RPMI7951 (cell line): ENCODE measurements at places on chromosomes 6 and 20.
A peak's percentile ranks its signal among the peaks of the same experiment; 100 is the strongest.

DNA sequence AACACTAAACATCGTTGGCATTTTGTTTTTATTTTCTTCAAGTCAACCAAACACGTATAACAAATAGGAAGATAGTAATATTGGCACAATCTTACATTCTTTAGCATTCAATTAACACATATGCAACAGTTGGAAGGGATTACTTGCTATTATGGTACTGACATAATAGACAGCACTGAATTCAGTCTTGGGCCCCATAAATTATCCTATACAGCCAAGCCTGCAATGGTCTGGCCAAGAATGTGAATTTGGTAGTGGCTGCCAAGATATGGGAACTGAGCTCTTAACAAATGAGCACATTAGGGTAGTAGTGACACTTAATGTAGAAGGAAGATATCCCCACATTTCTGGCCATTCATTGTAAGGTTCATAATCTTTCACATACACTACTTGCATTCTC lies 44.8 kb upstream of the ARHGAP18 start:
- no peak for DNase-seq

- no peak for DNase-seq
These were observed 174.0 kb upstream of the AFDN start for GRCh38 chr6:167652701-167653095.

DNA sequence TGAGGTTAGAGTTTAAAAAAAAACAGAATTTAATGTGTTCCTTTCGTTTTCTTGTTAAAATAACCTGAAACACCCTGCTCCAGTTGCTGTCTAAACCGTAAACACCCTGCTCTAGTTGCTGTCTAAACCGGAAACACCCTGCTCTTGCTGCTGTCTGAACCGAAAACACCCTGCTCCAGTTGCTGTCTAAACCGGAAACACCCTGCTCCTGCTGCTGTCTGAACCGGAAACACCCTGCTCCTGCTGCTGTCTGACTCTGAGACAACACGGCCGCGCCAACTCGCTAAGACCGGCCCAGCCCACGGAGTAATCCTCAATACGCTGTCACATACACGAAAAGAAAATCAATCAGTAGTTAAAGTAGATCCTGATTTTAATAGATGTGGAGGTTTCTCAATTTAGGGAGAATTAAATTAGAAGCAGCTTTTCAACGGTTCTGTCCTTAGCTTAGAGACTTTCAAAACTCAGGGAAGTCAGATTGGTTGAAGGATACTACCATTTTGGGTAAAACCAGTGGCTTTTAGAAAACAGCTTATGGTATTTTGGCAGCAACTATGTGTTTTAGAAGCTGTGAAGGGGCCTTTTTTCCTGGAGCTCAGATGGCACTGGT lies 98.3 kb downstream of the RAMACL start:
- no peak for DNase-seq

- no peak for DNase-seq
These were observed 577.9 kb downstream of the TFAP2B start for GRCh38 chr6:51396583-51396982.

DNA sequence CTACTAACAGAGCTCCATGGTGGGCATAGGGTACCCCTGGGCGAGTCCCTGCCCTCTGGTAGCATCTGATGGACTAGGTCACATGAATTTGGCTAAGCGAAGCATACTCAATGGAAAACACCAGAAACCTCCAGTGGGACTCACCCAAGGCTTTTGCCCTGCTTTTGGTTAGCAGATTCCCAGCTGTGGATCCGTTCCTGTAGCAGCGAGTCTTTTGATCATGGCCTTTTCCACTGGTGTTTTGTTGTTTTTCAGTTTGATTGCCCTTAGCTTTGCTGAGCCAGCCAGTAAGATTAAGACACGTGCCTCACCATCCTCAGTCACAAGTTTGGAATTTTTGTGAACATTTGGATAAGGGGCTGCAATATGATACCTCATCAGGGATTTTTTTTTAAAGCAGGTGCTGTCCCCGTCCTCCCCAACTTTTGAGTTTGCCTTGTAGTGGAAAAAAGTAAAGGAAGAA lies 8.0 kb downstream of the TNFAIP3 start:
- no peak for DNase-seq

DNA sequence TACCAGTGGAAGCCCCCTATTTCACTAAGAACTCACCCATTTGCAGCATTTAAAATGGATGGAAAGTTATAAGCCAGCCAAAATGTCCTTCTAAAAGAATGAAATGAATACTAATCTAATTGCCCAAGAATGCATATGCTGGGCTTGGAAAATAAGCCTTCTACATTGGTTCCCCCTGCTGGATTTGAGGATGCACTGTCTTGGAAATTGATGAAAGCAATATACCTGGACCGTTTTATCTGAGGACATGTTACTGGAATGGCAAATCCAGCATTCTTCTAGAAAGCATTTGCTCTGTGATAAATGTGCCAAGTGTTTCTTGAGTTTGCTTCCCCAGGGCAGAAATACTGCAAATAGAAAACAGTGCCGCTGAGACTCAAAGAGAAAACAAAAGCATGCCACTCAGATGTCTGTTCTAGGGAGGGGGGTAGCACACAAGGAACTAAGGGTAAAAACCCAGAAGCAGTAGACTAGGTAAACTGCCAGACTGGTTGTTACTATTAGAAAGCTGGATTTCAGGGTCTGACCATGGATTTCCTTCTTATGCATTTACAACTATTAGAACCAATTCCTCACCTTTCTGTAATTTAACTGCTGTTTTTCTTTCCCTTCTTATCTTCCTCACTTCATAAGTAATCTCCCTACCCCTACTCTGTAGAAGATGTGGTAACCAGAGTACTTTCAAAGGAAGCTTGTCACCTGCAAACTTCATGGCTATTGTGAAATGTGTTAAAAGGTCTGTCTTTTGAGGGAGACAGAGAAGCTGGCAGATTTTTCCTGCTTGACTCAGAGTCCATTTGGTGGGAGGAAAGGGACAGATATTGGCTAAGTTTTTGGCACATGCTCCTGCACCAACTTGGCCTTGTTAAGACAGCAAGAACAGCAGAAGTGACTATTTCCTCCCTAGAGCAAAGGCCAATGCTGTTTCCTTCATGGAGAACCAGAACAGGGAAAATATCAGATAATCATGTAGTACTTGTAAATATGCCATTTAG lies 642.6 kb downstream of the KIF16B start:
- DNase-seq: no peak

DNA sequence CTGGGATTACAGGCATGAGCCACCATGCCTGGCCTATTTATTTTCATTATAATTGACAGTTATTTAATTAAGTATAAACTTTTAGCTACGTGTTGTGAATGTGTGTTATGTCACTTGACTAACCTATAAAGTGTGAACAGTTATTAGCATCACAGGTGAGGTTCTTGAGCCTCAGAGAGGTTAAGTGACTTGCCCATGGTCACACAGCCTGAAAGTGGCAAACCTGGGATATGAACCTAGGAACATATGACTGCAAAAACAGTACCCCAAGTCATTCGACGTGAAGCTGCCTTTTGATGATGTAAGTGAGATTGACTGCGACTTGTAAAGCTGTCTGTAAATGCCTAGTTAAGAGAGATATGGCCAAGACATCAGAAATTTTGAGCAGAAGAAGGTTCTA lies 77.9 kb upstream of the SALL4 start:
- DNase-seq: no peak

GRCh38 chr6:29509711-29510110 lies 22.0 kb upstream of the MAS1L start:
- no peak for DNase-seq

- DNase-seq: peak; percentile 95
These were observed 3.6 kb upstream of the TOX2 start for GRCh38 chr20:43911066-43911465.

DNA sequence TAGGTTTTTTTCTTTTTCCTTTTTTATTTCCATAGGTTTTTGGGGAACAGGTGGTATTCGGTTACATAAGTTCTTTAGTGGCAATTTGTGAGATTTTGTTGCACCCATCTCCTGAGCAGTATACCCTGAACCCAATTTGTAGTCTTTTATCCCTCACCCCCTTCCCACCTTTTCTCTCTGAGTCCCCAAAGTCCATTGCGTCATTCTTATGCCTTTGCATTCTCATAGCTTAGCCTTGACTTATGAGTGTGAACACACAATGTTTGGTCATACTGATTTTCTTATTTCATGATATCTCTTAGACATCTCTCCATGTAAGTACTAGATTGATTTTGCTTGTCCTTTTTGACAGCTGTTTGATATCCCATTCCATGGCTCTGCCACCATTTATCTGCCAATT lies 27.2 kb downstream of the TGM3 start:
- DNase-seq: no peak

DNA sequence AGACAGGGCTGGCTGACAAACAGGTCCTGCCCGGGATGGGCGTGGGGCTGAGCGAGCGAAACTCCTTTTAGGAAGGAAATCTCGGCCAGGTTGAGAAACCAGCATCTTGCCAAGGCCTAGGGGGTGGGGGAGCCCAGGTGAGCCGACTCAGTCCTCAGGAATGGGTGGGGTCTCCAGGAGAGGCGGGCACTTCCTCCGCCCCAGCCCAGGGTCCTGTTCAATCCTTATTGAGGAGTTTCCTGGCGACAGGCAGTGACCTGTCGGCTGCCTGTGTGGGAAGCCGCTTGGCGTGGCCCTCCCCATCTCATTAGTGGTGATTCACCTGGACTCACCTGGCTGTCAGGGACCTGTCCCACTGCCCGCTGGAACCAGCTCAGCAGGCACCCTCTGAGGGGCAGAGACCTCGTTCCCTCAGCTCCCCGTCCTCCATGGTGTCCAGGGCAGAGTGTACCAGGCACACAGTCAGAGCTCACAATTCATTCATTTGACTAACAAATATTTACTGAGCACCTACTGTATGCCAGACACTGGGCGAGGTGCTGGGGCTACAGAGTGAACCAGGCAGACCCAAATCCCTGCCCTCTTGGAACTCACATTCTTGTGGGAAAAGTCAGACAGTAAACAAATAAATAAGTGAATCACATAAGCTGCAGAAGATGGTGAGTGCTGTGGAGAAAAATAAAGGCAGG lies 51.1 kb downstream of the FGD2 start:
- no peak for DNase-seq

DNA sequence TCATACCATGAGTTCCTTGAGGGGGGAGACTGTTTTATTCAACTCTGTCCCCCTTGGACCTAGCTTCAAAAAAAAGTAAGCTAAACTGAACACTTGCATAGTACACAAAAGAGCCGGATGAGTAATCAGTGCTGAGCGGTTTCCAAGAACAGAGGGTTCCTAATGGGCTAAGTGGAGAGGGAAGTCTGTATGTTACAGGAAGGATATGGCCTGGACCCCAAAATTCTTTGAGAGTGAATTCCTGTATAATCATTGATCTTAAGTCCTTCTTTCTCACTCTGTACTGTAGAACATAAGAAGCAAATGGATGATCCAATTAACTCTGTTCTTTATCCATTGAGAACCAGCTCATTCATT lies 324.7 kb upstream of the CNR1 start:
- peak; percentile 18 for DNase-seq
